DMS79 treated with DMSO at 0.1 percent for 48 hours (cell line): ENCODE measurements at places on chromosomes 12 and 14.

DNA sequence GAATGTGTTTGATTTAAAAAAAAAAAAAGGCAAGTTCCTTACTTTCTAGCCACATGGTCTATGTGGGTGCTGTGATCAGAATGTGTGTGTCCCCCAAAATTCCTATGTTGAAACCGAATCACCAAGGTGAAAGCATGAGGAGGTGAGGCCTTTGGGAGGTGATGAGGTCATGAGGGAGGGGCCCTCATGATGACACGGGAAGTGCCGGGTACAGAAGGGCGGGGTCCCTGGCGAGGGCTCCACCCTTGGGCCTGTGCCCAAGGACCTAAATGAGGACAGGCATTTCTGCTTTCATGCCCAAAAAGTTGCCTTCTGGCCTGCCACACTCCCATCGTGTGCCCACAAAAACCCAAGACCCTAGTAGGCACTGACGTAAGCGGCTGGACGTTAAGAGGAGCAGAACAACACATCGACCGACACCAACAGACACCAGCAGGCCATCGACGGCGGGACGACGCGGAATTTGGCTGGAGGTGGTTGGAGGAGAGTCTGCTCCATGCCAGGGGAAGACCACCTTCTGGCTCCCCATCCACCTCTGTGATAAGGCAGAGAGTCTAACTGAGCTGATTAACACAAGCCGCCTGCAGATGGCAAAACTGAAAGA, 211.8 kb downstream of the FOXN3 start:
- DNase-seq: no peak

DNA sequence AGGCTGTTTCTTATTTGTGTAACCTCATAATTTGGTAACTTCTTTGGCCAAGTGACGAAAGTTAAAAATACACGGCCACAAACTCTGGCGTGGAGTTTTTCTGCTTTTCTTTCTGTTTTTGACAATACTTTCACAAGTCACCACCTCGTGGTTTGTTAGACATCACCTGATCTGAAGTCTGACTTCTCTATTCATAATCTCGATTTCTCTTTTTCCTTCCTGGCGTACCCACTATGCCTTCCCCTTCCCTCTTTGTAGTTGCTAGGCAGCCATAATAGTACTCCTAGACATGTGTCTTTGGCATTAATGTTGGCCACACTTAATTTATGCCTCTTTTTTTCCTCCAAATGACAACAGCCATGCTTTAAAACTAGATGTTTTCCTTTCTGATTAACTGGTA, 97.6 kb downstream of the POLR3B start:
- no peak for DNase-seq

DNA sequence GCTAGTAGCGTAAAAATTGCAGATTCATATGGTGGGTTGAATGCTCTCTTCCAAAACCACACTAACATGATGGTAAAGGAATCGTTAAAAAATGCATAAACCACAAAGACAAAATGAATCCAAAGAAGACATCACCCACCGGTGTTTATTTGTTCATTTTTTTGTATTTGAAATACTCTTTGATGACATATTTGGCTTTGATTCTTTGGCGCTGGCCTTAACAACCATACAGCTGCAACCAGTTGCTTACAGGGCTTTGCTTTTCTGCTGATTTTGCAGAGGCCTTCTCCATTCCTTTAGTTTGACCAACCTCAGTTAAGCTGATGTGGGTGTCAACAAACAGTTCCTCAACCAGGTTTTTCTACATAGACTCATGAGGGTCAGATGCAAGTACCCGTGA, 103.5 kb downstream of the CACNA1C start:
- no peak for DNase-seq

DNA sequence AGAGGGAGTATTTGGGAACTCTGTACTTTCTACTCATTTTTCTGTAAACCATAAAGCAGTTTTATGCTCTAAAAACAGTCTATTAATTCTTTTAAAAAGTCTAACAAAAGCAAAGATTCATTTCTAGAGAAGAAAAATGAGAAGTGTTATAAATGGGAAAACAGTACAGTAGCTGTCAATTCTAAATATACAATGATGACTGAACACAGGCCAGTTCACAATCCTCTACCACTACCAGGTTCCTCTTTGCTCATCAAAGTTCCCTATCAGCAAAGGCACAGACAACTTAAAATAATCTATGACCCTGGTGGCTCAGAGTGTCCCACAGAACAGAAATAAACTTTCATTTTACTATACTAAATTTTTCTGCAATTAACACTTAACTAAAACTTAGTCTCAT, 12.5 kb downstream of the NAA25 start:
- no peak for DNase-seq

GRCh38 chr14:72619111-72619571, 274.8 kb downstream of the DPF3 start:
- DNase-seq: no peak

DNA sequence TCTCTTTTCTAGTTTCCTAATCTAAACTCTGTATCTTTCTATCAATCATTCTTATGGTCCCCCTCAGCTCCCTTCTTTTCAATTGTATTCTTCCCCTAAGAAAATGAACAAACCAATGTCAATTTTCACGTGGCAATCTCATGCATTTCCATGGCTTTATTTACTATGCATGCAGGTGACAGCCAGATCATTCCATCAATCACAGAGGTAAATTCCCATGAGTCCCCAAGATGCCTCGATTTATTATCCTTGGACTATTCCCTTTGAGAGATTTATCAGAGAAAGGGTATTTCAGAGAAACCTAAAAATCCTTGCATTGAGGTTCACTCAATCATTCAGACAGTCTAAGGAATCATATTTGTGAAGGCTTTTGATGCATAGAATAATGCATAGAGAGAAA, 301.2 kb downstream of the DIO2 start:
- DNase-seq: no peak

DNA sequence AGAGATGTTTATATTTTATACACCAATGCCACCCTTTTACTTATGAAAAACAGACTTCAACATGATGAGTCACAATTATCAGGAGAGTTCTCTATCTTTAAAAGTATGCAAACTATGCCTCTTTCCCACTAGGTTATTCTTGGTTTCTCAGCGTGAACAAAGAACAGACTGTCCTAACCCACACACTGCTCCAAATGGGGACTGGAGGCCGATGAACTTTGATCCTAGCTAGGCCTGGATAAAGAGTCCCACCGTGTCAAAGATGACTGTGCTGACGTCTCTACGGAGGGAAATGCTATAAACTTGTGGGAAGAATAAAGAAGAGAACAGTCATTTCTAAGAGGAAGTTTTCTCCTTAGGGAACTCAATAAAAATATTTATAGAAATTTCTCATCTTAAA, 160.1 kb downstream of the EPS8 start:
- DNase-seq: no peak

GRCh38 chr14:19902409-19902808, 18.0 kb upstream of the OR4K5 start:
- DNase-seq: no peak

- peak; percentile 99 for DNase-seq
Measured at GRCh38 chr12:6764011-6764828, 1.9 kb upstream of the PTMS start.

DNA sequence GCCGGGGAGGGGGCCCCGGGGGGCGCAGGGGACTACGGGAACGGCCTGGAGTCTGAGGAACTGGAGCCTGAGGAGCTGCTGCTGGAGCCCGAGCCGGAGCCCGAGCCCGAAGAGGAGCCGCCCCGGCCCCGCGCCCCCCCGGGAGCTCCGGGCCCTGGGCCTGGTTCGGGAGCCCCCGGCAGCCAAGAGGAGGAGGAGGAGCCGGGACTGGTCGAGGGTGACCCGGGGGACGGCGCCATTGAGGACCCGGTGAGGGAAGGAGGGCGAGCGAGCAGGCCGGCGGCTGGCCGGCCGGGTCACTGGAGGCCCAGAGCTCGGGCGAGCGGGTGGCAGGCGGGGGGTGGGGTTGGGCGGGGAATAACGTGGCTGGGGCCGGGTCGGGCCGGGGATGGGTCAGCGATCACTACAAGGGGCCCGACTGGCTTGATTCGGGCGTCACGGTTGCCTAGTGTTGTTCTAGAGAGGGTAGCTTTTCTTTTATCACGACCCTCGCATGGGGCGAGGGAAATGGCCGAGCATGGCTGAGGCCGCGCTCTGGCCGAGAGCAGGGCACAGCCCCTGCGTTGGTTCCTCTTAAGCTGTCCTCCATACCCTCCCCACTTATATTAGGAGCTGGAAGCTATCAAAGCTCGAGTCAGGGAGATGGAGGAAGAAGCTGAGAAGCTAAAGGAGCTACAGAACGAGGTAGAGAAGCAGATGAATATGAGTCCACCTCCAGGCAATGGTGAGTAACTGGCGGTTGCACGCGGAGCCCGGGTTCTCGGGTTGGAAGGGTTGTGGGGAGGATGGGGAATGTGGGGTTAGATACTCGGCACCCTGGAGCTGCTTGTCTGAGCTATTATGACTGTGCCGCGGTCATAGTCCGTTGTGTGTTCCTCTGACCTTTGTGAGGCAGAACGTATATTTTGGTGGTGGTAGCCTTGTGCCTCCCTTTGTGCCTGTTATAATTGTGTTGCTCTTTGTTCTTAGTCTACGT, 603 bp downstream of the PABPN1 start:
- peak; percentile 45 for DNase-seq

GRCh38 chr12:91249054-91249453, 66.4 kb upstream of the DCN start:
- no peak for DNase-seq

DNA sequence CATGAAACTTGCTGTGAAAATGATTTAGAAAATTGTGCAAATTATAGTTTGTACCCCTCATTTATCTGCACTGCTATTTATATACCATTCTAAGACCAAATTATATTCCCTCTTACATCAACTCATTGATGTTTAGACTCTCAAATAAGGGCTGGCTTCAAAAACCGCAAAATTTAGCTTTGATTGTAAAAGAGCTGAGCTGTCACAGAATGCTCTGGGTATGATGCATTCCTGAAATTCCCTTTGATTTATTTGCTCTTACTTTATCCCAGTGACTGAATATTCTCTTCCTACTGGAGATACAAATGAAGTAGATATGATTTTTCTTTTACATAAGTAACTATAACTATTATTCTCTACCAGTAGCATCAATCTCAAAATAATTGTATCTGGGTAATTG, 78.0 kb upstream of the TMTC2 start:
- no peak for DNase-seq

DNA sequence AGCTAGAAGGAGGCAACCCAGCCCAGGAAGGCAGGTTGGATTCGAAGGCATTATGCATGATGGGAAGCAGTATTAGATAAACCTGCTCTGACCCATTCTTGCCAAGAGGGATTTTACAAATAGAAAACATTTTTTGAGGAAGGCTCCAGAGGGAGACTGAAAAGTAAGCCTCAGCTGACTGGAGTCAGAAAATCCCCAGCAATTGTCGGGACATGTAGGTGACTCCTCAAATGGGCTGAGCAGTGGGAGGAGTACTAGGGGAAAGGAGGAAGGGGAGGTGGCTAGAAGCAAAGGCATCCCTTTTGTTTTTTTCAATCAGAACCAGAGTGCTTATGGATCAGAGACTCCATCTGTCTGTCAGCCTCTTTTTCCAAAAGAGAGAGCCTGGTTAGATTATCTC, 138.1 kb upstream of the NTF3 start:
- DNase-seq: no peak

- DNase-seq: no peak
Measured at GRCh38 chr12:10215436-10215835, 2.8 kb downstream of the GABARAPL1 start.

GRCh38 chr12:109131154-109132050, 15.0 kb downstream of the ACACB start:
- peak; percentile 29 for DNase-seq

DNA sequence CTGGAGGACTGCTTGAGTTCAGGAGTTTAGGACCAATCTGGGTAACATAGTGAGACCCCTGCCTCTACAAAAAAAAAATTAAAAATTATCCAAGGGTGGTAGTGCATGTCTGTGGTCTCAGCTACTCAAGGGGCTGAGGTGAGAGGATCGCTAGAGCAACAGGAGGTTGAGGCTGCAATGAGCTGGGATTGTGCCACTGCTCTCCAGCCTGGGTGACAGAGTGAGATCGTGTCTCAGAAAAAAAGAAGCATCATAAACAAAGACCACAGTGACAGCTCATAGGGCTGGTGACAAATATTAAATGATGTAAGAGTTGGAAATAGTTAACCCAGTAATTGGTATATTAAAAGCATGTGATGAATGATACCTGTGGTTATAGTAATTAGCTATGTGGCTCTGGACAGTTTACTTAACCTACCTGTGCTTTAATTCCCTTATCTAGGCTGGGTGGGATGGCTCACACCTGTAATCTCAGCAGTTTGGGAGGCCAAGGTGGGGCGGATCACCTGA, 68.0 kb downstream of the GSC start:
- no peak for DNase-seq

GRCh38 chr12:89890161-89890560, 181.5 kb upstream of the ATP2B1 start:
- DNase-seq: no peak

- no peak for DNase-seq
Measured at GRCh38 chr12:52203079-52203921, 11.5 kb upstream of the KRT80 start.

GRCh38 chr12:119914666-119915065, 37.5 kb upstream of the CIT start:
- DNase-seq: no peak

GRCh38 chr12:106327309-106327869, 24.9 kb downstream of the TCP11L2 start:
- DNase-seq: no peak

GRCh38 chr14:93510056-93510455, 79.3 kb downstream of the UNC79 start:
- DNase-seq: no peak

- peak; percentile 35 for DNase-seq
Measured at GRCh38 chr12:121443193-121443870, 43.4 kb downstream of the RNF34 start.

GRCh38 chr12:120412421-120412820, 25.5 kb upstream of the COX6A1 start:
- DNase-seq: no peak

GRCh38 chr14:22539831-22540230, 49.2 kb downstream of the DAD1 start:
- DNase-seq: no peak

DNA sequence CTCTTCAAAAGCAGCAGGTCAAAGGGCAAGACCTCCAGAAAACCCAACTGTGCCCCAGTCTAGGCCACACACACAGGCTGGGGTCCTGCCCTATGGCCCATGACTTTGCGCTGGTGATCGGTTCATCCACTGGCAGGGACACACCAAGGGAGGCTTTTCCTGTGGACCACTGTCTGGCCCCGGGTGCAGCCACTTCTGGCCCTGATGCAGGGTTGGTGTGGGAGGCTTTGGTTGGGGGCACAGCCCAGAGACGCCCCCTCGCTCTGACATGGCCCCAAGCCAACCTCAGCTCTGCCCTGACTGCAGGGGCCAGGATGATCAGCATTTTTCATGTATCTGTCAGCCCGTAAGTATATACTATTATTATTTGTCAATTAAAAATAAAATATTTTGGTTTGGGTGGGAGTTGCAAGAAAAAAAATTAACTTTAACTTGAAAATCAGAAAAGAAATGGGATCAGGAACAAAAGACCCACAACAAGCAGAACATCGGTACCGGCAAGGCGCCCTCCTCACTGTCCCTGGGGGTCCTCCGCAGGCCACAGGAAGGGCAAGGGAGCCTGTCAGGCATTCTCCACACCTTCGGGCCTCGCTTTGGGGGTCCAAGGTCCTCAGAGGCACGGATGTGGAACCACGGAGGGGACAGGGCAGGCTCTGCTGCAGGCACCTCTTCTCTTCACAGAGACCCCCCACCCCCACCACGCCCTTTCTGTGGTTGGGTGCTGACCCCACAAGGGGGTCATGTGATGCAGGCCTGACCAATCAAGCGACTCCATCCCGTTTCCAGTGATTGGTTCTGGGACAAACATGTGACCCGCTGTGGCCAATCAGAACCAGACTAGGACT, 181.5 kb upstream of the SFSWAP start:
- no peak for DNase-seq

GRCh38 chr12:52915637-52916036, 10.8 kb upstream of the KRT8 start:
- no peak for DNase-seq

GRCh38 chr14:83483063-83483462, 1949.4 kb upstream of the SEL1L start:
- DNase-seq: no peak
